Hepatic stellate cell (primary cell): ENCODE measurements at places on chromosomes 13 and 19.

GRCh38 chr13:93765062-93765461 is 538.5 kb downstream of the GPC6 start:
- DNase-seq, result no peak

- DNase-seq, result no peak
These were observed 288.7 kb downstream of the FOXO1 start for GRCh38 chr13:40377783-40378182.

DNA sequence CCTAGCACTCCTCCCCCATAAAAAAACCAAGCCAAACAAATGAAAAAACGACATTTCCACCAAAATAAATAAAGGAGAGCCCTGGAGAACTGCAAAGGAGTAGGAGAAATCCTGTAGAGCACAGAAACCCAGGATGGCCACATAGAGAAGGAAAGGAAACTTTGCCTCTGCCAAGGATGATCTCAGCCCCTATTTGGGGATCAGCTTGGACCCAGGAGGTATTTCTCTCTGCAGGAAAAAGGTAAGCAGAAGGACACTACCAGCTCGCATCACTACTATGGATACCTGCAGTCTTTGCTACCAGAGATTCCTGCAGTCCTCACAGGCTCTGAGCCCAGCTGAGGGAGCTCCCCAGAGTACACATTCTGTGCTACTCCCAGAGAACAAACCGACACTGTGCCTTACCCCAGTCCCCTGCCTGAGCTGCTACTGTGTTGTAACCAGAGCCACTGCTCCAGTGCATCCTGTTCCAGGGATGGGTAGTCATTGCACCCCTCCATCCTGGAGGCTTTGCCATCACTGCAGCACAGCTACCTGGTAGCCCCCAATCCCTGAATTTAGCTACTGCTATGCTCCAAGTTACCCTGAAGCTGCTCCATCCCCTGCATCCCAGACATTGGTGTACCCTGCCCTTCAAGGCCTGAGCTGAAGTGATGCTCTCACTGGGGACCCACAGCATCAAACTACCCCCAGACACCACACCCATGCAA is 41.7 kb downstream of the VWA8 start:
- DNase-seq, result no peak

GRCh38 chr19:8390617-8390981 is 439 bp downstream of the RAB11B start:
- peak; percentile 92 for DNase-seq

GRCh38 chr13:48896312-48896711 is 79.4 kb upstream of the FNDC3A start:
- no peak for DNase-seq

DNA sequence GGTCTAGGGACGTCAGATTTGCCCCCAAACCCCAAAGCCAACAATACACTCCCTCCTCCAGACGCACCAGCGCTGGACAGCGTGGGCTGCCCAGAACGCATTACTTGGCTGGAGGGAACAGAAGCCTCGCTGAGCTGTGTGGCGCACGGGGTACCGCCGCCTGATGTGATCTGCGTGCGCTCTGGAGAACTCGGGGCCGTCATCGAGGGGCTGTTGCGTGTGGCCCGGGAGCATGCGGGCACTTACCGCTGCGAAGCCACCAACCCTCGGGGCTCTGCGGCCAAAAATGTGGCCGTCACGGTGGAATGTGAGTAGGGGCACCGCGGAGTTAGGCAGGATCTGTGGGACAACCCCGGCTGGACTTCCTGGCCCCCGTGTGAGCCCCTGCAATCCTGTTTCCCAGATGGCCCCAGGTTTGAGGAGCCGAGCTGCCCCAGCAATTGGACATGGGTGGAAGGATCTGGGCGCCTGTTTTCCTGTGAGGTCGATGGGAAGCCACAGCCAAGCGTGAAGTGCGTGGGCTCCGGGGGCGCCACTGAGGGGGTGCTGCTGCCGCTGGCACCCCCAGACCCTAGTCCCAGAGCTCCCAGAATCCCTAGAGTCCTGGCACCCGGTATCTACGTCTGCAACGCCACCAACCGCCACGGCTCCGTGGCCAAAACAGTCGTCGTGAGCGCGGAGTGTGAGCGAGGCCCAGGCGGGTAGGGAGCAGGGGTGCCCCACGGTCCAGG is 4.0 kb downstream of the ICAM5 start:
- no peak for DNase-seq

DNA sequence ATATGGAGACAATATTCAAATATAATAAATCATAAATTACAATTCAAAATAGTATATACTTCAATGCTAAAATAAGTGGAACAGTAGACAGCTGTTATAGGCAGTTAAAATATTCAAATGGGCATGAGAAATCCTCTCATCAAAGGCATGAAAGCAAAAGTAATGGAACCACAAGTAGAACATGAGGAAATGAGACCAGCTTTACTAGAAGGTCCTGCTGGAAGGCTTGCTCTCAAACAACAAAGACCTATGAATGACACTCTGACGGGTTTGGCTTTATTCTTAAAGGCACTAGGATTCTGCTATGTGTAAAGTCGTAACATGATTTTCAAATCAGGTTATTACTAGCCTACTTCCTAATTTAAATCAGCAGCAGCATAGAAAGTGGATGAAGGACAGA is 148.1 kb downstream of the VWA8 start:
- DNase-seq, result no peak

GRCh38 chr13:108304170-108305016 is 34.9 kb downstream of the TNFSF13B start:
- DNase-seq, result no peak

DNA sequence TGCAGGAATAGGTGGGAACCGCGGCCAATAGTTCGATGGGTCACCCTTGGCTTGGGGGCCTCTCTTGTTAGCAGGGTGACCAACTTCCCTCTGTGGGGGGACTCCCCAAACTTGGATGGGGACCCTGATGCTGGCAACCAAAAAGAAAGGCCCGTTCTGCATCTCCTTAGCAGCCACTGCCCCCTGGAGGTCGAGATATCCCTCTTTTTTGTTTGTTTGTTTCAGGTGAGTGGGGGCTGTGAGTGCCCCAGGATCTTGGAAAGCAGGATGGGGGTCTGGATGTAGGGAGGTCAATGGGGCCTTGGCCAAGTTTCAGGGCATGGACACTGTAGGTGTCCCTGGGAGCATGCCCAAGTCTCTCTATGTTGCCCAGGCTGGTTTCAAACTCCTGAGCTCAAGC is 7.7 kb upstream of the CRTC1 start:
- DNase-seq, result no peak
